ENCODE measurements at places on chromosomes 2 and 18. TPM values are rescaled to one million over a fixed set of nuclear protein-coding genes. Genes with fewer than 3 reads are reported as not detected.
A peak's percentile ranks its signal among the peaks of the same experiment; 100 is the strongest.

DNA sequence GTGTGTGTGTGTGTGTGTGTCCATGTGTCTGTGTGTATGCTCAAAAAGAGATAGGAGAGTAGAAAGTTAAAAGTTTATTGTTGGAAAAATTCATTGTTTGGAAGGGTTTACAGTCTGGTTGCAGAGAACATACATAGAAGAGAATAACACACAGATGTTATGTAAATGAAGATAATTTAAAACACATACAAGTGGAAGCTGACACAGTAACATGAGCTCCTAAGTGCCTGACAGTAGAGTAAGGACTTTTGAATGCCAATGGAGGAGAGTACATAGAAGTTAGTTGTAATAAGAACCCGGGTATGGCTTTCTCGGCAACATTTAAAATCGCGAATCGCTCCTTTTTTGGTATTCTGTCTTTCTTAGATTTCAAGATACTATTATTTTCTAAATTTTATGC lies 137.0 kb upstream of the FANCL start:
- no peak for DNase-seq
- H3K36me3 ChIP-seq, result no peaks in the 10 kb centered on the region
- no peaks in the 10 kb centered on the region for H3K27me3 ChIP-seq
- H3K4me1 ChIP-seq, result no peaks in the 10 kb centered on the region
- H3K4me3 ChIP-seq, result no peak overlapping the region

GRCh38 chr2:240305369-240305962 lies 130.0 kb upstream of the GPC1 start:
- H3K36me3 ChIP-seq, result no peaks in the 10 kb centered on the region
- no peak overlapping the region for H3K4me3 ChIP-seq
- DNase-seq, result no peak
- no peaks in the 10 kb centered on the region for H3K4me1 ChIP-seq
- no peaks in the 10 kb centered on the region for H3K27me3 ChIP-seq
- no peak overlapping the region for H3K27ac ChIP-seq

GRCh38 chr2:150885236-150885635 lies 376.4 kb downstream of the RBM43 start:
- DNase-seq, result no peak
- no peaks in the 10 kb centered on the region for H3K4me1 ChIP-seq
- H3K27ac ChIP-seq, result no peak overlapping the region
- no peaks in the 10 kb centered on the region for H3K36me3 ChIP-seq
- no peak overlapping the region for H3K4me3 ChIP-seq

GRCh38 chr2:67215214-67216055 lies 181.7 kb upstream of the ETAA1 start:
- H3K27me3 ChIP-seq, result no peaks in the 10 kb centered on the region
- no peaks in the 10 kb centered on the region for H3K36me3 ChIP-seq
- no peak overlapping the region for H3K27ac ChIP-seq
- no peaks in the 10 kb centered on the region for H3K4me1 ChIP-seq

DNA sequence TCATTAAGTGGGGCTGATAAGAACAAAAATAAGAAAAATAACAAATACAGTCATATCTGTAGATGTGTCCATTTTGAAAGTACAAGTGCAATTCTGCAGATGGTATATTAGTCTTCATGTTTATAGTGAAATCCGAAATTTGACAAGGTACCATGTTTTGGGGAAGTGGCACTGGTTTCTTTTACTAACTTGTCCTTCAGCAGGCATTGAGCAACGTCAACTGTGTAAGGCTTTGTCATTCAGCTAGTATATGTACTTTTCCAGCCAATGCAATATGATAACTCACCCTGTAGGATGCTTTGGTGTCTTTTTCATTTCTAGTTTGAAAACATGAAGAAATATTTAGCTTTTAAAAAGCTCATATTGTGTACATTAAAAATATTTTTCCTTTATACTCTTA lies 139.9 kb downstream of the MCFD2 start:
- H3K27me3 ChIP-seq, result peaks cover 2% of the 10 kb centered on the region
- no peak overlapping the region for H3K4me3 ChIP-seq
- DNase-seq, result no peak
- H3K36me3 ChIP-seq, result no peaks in the 10 kb centered on the region
- no peaks in the 10 kb centered on the region for H3K4me1 ChIP-seq

DNA sequence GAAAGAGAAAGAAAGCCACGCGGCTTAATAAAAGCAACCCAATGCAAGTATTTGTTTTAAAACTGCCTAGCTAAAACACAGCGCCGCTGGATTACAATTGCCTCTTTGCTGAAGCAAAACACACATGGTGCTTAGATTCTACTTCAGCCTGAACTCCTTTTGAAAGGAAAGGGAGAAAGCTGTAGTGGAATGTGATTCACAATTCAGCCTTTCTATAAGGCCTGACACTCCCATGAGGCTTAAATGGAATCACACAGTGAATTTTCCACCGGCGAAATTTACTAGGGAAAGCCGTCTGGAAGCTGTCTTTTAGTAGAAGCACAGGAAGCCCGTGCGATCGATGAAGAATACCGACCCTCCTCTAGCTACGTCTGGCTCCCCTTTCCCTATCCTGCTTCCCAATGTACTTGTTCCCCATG lies 348.0 kb downstream of the DLGAP1 start:
- H3K4me3 ChIP-seq, result no peak overlapping the region
- H3K4me1 ChIP-seq, result no peaks in the 10 kb centered on the region
- H3K27me3 ChIP-seq, result no peaks in the 10 kb centered on the region
- no peak overlapping the region for H3K27ac ChIP-seq
- H3K36me3 ChIP-seq, result no peaks in the 10 kb centered on the region
- DNase-seq, result no peak

- H3K36me3 ChIP-seq, result peaks cover 94% of the 10 kb centered on the region
- no peaks in the 10 kb centered on the region for H3K27me3 ChIP-seq
- no peak for DNase-seq
- peaks cover 31% of the 10 kb centered on the region for H3K4me1 ChIP-seq
- peak overlapping the region; percentile 45 for H3K4me3 ChIP-seq
- no peak overlapping the region for H3K27ac ChIP-seq
Observed at GRCh38 chr2:216130346-216130971, 21.3 kb downstream of the XRCC5 start.

- H3K4me1 ChIP-seq, result no peaks in the 10 kb centered on the region
- H3K36me3 ChIP-seq, result no peaks in the 10 kb centered on the region
- no peaks in the 10 kb centered on the region for H3K27me3 ChIP-seq
- no peak overlapping the region for H3K4me3 ChIP-seq
Observed at GRCh38 chr2:27805180-27805579, 33.7 kb downstream of the MRPL33 start.

DNA sequence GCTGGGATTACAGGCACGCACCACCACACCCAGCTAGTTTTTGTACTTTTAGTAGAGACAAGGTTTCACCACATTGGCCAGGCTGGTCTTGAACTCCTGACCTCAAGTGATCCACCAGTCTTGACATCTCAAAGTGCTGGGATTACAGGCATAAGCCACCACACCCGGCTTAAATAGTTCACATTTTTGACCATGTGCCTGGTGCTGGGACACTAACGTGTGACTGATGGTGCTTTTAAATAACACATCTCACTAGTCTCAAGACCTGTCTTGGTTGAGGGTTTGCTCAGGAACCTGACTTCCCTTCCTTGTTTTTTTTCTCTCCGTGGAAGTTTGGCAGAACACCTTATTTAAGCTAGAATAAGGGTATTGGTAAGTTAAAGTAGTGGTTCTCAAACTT lies 8.5 kb downstream of the FMNL2 start:
- H3K36me3 ChIP-seq, result no peaks in the 10 kb centered on the region
- H3K27me3 ChIP-seq, result no peaks in the 10 kb centered on the region
- no peak overlapping the region for H3K4me3 ChIP-seq
- H3K27ac ChIP-seq, result no peak overlapping the region
- H3K4me1 ChIP-seq, result no peaks in the 10 kb centered on the region
- no peak for DNase-seq

DNA sequence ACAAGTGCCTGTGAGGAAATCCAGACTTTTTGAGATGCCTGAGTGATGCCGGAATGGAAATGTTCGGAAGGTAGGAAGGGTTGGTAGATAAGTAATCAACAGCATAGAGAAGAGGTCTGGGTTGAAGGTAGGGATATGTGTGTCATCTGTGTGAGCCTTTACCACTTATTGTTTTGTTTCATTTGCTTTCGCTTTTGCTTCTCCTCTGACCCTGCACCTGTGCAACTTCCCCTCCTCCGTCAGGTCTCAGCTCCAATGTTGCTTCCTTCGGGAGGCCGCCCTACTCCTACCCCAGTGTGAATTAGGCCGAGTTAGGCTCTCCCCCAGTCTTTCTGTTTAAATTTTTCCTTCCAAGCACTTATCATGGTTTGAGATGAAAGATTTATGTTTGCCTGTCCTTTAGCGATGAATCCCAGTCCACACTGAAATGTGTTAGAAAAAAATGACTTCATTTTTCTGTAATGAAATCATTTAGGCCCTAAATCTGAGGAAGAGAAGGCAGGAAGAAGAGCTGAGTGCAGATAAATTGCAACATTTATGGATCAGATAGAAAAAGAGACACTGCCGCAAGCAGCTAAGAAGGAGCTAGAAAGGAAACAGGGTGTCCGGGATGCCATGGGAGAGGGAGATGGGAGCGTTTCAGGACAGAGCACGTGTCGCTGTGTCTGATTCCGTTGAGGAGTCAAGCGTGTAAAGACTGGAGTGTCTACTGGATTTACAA lies 139.6 kb upstream of the PELI1 start:
- H3K36me3 ChIP-seq, result no peaks in the 10 kb centered on the region
- no peaks in the 10 kb centered on the region for H3K27me3 ChIP-seq
- H3K4me1 ChIP-seq, result peaks cover 13% of the 10 kb centered on the region
- peak overlapping the region; percentile 70 for H3K27ac ChIP-seq

- H3K27ac ChIP-seq, result peak overlapping the region; percentile 43
- no peaks in the 10 kb centered on the region for H3K27me3 ChIP-seq
- DNase-seq, result peak; percentile 29
Observed at GRCh38 chr2:37005118-37005868, 39.0 kb upstream of the STRN start.

DNA sequence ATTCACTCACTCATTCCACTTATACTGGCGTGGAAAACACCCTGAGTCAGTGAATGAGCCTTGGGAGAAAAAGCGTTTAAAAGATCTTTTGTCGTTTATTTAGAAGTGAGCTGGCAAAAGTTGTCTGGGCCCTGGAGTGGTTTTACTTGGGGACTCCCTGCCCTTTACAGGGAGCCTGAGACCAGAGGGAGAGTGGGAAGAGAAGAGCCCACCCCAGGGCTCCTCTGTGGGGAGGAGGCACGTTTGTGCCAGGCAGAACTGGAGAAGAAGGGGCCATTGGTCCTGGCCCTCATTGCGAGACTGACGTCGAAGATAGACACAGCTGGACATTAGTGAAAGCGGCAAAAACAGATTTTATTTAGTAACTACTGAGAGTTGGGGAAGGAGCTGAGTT lies 25.7 kb downstream of the DCDC2C start:
- DNase-seq, result no peak
- no peaks in the 10 kb centered on the region for H3K4me1 ChIP-seq
- H3K36me3 ChIP-seq, result no peaks in the 10 kb centered on the region

DNA sequence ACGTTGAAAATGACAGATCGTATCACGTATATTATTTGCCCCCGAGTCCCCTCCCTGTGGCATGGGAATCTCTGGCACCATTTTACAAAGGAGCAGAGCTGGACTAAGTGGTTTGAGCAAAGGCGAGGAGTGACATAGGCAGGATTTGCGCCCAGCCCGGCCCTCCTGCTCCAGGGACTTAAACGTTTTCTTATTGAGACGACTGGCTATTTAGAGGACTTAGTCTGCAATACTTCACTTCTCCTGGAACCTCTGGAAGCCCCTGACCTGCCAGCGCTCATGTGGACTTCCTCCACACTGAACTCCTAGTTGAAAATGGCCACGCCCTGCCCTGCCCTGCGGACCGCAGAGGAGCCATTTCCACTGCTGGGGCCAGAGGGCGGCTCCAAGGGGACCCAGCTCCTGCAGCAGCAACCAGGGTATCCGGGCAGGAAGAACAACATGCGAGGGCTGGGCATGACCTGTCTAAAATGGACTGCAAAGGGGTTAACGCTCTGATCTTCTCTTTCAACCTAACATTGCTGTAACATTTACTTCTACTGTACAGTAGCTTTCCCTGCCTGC lies 690.7 kb downstream of the LRP1B start:
- H3K4me1 ChIP-seq, result no peaks in the 10 kb centered on the region
- no peaks in the 10 kb centered on the region for H3K36me3 ChIP-seq
- DNase-seq, result no peak

GRCh38 chr2:160225722-160226121 lies 25.6 kb upstream of the ITGB6 start:
- no peak overlapping the region for H3K27ac ChIP-seq
- H3K27me3 ChIP-seq, result no peaks in the 10 kb centered on the region

DNA sequence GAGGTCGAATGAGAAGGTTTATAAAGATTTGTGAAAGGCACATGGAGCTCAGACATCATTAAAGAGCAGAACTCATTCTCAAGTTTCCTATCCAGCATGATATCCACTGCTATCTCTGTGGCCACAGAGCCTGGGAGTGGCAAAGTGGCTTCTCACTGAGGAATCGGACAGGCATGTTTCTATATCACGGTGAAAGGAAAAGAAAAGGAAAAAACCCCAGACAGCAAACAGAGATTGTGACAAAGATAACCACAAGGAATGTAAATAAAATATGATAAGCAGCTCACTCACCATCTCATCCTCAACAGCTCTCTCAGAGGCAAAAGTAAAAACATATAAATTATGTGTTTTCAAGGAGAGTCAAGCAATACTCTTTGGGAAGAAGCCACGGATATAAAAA lies 2.5 kb downstream of the PID1 start:
- H3K27ac ChIP-seq, result no peak overlapping the region
- no peaks in the 10 kb centered on the region for H3K4me1 ChIP-seq
- no peak for DNase-seq
- H3K27me3 ChIP-seq, result no peaks in the 10 kb centered on the region

DNA sequence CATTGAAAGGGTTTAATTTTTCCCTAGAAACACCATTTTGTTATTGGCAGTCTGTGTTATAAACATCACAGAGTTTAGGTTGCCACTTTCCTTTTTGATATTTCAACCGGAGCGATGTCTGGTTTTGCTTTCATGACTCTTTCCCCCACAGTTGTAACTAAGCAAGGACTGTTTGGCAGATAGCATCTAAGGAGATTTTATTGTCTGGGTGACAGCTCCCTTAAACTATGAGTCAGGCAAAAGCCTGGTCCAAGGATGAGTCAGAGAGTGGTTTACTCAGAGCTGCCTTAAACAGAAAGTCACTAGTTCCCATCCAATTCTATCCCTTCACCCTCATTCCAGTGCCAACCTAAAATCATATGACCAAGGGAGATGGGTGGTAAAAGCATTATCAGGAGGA lies 341.6 kb upstream of the VWC2L start:
- no peak for DNase-seq
- no peak overlapping the region for H3K4me3 ChIP-seq
- no peak overlapping the region for H3K27ac ChIP-seq
- no peaks in the 10 kb centered on the region for H3K4me1 ChIP-seq
- no peaks in the 10 kb centered on the region for H3K27me3 ChIP-seq

- H3K4me3 ChIP-seq, result no peak overlapping the region
- no peaks in the 10 kb centered on the region for H3K36me3 ChIP-seq
- DNase-seq, result no peak
- H3K4me1 ChIP-seq, result no peaks in the 10 kb centered on the region
- H3K27ac ChIP-seq, result no peak overlapping the region
Observed at GRCh38 chr2:120125195-120125594, 98.0 kb downstream of the TMEM185B start.

- no peak overlapping the region for H3K4me3 ChIP-seq
- H3K27me3 ChIP-seq, result peaks cover 4% of the 10 kb centered on the region
- no peak for DNase-seq
- H3K36me3 ChIP-seq, result no peaks in the 10 kb centered on the region
- no peak overlapping the region for H3K27ac ChIP-seq
Observed at GRCh38 chr2:240170354-240170735, 29.9 kb upstream of the OTOS start.

Gene DOK6
- not detected for total RNA-seq

Gene RIT2
- not detected for total RNA-seq

Gene ELOA2
- not detected for total RNA-seq

Gene CD8A
- not detected for total RNA-seq

Gene CXCR4
- 2,224 TPM for total RNA-seq

Gene TMEM169
- 4.6 TPM for total RNA-seq

Gene POTEI
- not detected for total RNA-seq

Gene SLC19A3
- not detected for total RNA-seq

Gene SLC23A3
- total RNA-seq, result 1.3 TPM

Gene CTAGE1
- total RNA-seq, result not detected

Gene FOXI3
- not detected for total RNA-seq

Gene XRCC5
- total RNA-seq, result 178 TPM

Data from CD4-positive, CD25-positive, alpha-beta regulatory T cell (primary cell).